Regular cardiac myocyte (primary cell): ENCODE measurements at places on chromosomes 3 and 15. TPM values are rescaled to one million over a fixed set of nuclear protein-coding genes. Genes with fewer than 3 reads are reported as not detected.

Gene CDC25A
- 2.5 and 25.7 TPM in 2 replicates for total RNA-seq

Gene CACNA2D3
- 0.19 and 0.85 TPM in 2 replicates for total RNA-seq

Gene FBXW12
- 0.28 TPM in 1 of 2 replicates, not detected in the other for total RNA-seq

Gene GRM7
- total RNA-seq = not detected in 2 replicates

Gene FHIT
- 1.7 TPM in 1 of 2 replicates, not detected in the other for total RNA-seq

Gene WNT7A
- under 0.01 TPM in 1 of 2 replicates, not detected in the other for total RNA-seq
